ENCODE measurements at places on chromosomes 13 and 19.
A peak's percentile ranks its signal among the peaks of the same experiment; 100 is the strongest.

GRCh38 chr19:49507803-49508494 is 4.5 kb upstream of the FCGRT start:
- no peak for DNase-seq

DNA sequence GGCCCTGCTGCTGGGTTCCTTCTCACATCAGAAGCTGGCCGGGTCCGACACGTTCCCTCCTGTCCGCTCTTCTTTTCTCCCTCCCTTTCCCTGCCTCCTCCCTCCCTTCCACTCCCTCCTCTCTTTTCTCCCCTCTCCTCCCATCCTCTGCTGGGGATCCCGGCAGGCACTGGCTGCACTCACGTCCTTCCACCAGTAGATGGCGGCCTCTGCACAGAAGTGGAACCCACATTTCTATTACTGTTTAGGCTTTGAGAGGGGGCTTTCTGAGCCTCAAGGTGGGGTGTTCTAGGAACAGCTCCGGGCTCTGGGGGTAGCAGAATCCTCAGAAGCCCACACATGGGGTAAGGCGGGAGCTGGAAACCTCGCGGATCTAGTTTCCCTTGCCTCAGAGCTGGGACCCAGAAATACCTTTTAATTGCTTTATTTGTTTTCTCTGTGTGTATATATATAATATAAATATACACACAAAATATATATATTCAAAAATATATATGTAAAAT is 294.2 kb downstream of the ZNF536 start:
- DNase-seq = peak; percentile 57

GRCh38 chr13:49219647-49220035 is 497 bp upstream of the MLNR start:
- no peak for DNase-seq

DNA sequence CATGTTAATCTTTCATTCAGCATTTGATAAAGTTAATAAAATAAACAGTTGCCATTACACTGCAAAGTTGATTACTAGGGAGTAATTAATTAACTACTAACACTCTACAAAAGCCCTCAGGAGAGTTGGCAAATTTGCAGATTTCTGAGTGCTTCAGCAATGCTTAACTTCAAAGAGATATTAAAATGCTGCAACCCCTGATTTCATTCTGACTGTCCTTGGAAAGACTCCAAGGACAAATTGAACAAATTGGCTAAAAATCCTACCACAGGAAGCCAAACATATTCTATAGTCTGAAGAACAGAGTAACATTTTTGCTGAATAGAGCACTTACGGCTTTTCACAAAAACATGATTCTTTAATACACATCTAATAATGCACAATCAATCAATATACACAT is 1543.0 kb downstream of the SLITRK5 start:
- no peak for DNase-seq

GRCh38 chr19:41701401-41702075 is 6.9 kb upstream of the CEACAM5 start:
- DNase-seq = no peak
